ENCODE measurements at places on chromosomes 7 and 10.
A peak's percentile ranks its signal among the peaks of the same experiment; 100 is the strongest.

DNA sequence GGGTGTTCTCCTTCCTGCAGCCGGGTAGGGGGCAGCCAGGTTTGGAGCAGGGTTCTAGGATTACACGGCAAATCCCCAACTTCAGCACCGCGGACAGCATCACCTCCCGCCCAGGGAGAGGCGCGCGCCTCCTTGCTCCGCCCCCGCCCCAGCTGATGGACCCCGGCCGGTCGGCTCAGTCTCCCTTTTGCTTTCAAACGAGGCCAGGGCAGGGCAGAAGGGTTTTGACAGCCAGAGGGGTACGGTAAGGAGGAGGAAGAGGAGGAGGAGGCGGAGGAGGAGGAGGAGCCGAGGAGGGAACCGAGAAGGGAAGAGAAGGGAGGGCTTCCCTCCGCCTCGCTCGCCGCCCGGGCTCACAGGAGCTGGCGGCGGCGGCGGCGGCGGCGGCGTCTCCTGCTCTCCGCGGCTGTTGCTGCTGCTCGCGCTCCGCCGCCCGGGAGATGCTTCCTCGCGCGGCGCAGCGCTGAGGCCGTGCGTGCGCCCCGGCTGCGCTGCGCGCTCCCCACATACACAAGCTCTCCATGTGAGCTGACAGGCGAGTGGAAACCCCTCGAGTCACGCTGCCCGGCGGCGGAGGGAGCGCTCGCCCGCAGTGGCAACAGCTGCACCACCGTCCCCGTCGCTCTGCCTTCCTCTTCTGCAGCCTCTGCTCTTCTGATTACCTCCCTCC is 615 bp upstream of the CNTNAP2 start:
- peak; percentile 93 for DNase-seq

DNA sequence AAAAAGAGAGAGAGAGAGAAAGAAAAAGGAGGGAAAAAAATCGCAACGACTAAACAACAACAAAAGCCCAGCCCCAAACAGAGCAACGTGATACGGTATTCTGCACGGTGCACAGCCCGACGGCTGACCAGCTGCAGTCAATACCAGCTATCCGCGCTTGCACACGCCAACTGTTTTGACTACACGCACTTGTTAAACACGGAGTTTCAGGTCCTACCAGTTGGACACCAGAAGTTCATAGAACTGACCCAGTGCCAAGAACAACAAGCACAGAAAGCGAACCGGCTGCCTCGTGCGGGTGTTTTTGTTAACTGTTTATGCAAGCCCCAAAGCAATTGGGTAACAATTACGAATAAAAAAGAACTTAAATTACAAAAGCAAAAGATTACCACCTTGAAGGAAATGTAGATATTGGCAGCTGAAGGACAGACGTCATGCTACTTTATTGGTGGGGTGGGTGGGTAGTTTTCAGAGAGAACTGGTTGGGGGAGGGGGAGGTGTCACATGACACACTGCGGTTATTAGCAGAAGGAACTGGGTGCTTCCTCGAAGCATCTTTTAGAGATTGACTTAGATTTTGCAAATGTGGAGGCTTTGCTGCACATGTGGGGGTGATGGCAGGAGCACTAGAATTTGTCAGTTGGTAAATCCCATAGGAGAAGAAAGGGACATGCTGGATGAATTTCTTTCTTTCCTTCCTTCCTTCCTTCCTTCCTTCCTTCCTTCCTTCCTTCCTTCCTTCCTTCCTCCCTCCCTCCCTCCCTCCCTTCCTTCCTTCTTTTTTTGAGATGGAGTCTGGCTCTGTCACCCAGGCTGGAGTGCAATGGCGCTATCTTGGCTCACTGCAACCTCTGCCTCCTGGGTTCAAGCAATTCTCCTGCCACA is 110.6 kb upstream of the EFCAB10 start:
- no peak for DNase-seq

GRCh38 chr7:91940171-91940570 is 491 bp upstream of the AKAP9 start:
- DNase-seq = no peak

GRCh38 chr10:77090381-77091356 is 546.9 kb downstream of the KCNMA1 start:
- DNase-seq = no peak

DNA sequence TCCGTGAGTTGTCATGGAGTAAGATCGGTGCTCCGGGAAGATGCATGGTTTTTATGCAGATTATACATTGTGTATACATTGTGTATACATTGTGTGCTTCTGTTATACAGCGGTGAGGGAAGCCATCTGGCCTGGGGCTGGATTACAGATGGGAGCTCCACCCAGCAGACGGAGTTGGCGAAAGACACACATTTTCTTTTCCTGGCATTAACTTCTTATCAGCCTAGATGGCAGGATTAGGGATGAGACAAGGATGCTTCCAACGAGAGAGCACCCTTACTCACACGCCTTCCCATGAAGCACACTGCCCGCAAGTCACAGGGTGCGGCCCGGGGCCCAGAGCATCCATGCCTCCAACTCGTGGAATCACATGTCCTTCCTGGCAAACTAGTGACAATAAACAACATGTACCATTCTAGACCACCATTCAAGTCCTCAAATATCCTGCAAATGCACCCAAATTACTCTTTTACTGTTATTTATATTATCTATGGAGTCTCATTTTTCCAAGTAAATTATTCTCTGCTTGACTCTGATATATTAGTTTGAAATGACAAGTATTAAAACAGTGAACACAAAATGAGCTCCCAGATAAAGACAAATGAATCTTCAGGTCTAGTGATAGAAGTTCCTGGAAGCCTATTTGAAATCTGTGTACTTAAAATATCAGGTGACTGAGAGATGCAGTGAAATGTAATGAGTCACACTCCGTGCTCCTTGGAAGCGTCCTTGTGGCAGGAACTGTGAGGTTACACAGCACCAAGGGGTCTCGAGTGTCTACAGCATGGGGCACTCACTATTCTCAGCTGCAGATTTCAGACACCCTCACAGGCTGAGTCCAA is 29.8 kb upstream of the PPP2R2D start:
- no peak for DNase-seq

GRCh38 chr7:37970211-37970610 is 49.8 kb downstream of the EPDR1 start:
- no peak for DNase-seq

DNA sequence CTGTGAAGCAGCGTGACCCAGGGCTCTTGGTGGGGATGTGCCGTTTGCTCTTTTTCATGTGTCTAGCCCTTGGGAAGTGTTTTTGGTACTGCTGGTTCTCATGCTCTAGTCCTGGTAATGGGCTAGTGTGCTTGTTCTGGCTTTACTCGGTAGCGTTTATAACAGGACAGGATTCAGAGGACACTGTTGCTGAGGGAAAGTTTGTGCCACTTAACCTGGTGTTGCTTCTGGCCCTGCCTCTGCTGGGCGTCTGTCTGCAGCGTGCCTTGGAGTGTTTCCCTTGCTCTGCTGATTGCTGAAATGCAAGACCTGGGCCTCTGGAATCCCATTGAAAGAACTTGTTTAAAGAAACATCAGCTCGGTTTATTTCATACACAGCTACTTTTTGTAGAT is 35.0 kb downstream of the INPP5A start:
- no peak for DNase-seq

- no peak for DNase-seq
Measured at GRCh38 chr10:100645613-100646392, 99.6 kb upstream of the PAX2 start.

DNA sequence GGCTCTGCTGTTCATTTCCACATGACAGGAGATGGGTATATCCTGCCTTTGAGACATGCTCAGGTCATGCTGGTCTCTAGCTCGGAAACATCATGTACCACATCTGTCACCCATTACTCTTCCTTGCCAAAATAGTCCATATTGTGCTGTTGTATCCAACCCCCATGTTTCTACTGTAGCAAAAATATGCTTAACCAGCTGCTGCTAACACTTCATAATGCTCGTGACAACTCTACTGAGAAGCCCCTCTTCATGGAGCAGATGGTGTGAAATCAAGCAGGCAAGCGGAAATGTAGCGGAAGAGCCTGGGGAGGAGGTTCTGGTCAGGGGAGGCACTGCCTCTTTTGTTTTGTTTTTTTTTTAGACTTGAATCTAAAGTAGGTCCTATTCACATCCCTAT is 82.9 kb downstream of the NPY start:
- DNase-seq = no peak

- no peak for DNase-seq
Measured at GRCh38 chr7:149816794-149817193, 21.4 kb upstream of the ZNF862 start.

DNA sequence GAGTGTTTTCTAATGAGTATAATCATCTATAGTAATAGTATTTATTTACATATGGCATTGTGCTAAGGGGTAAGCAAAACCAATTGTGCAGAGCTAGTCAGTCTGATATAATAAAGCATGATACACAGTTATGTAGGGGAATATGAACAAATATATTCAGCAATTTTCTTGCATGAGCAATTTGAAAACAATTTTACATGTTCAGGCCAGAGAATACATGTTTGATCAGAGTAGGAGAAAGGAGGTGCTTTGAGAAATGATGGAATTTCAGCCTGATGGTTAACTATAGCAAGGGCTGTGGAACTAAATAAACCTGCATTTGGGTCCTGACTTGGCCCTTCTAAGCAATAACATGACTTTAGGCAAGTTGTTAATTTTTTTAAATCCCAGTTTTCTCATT is 214.5 kb downstream of the TWIST1 start:
- DNase-seq = no peak

- no peak for DNase-seq
Measured at GRCh38 chr7:45191396-45191795, 33.8 kb downstream of the RAMP3 start.

- DNase-seq = no peak
Measured at GRCh38 chr7:132321387-132321786, 254.9 kb downstream of the PLXNA4 start.

GRCh38 chr7:77157446-77157845 is 35.0 kb downstream of the CCDC146 start:
- no peak for DNase-seq

DNA sequence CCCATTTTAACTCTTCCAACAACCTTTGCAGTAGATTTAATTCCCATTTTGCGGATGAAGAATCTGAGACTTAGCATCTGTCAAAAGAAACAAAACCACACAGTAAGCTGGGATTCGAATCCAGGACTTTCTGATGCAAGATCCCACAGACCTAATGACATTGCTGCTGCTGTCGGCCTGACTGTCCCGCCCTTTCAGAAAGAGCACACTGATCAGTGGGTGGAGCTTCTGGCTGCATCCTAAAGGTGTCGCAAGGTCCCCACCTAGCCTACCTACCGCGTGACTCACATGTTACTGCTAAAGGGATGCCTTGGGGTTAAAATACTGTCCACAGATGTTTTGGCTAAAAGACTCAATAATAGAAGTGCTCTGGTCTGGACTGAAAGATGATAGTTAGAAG is 134.7 kb downstream of the EMX2 start:
- no peak for DNase-seq

DNA sequence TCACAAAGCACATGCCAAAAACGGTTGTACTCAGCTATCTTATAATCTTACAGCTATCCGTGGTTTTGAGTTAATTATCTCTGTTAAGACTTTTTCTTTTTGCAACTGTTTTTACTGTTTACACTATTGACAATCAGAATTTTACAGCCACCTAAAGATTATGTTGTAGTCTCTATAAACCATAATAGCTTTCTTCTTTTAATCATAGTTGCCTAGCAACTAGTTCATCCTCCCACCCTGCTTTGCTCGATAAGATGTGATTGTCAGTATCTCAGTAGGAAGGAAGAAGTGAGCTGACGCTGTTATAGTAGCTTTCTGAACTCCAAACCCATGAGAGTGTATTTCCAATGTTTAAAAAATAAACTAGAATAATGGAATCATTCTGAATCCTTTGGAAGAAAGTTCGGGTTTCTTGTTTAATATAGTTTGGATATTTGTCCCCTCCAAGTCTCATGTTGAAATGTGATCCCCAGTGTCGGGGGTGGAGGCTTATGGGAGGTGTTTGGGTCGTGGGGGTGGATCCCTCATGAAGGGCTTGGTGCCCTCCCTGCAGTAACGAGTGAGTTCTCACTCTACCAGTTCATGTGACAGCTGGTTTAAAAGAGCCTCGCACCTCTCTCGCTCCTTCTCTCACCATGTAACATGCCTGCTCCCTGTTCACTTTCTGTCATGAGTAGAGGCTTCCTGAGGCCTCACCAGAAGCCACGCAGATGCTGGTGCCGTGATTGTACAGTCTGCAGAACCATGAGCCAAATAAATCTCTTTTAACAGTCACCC is 68.1 kb downstream of the SVOPL start:
- DNase-seq = no peak

- DNase-seq = no peak
Measured at GRCh38 chr7:51275532-51275931, 41.1 kb downstream of the COBL start.

GRCh38 chr10:4719671-4720070 is 106.3 kb upstream of the AKR1E2 start:
- no peak for DNase-seq

- no peak for DNase-seq
Measured at GRCh38 chr7:117364339-117365080, 41.7 kb upstream of the WNT2 start.

DNA sequence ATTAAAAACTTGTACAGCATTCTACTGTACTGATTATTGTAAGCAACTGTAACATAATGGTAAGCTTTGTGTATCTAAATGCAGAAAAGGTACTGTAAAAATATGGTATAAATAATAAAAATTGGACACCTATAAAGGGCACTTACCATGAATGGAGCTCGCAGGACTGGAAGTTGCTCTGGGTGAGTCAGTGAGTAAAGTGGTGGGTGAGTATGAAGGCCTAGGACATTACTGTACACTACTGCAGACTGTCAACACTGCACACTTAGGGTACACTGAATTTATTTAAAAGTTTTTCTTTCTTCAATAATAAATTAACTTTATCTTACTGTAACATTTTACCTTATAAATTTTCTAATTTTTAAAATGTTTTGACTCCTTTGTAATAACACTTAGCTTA is 118.6 kb upstream of the ASAH2 start:
- DNase-seq = no peak

DNA sequence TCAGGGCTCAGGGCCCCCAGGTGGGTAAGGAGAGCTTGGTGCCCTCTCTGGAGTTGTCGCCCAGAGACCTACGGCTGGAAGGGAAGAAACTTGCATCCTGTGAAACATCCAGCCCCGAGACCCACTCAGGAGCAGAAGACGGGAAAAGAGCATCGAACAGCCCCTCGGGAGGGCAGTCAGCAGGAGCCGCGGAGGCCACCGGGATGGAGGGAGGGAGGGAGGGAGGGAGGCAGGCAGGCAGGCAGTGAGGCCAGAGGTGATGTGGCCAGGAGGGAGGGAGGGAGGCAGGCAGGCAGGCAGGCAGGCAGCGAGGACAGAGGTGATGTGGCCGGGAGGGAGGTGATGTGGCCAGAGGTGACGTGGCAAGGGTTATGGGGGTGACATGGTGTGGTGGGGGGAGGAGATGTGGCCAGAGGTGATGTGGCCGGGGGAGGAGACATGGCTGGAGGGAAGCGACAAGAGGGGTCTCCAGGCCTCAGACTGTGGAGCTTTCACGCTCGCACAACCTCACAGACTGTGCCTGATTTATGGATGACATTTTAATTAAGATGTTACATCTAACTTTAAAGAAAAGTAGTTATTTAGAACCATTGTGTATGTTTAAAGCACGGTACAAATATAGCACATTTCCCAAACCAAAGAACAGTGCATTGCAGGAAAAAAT is 141.1 kb downstream of the DIP2C start:
- no peak for DNase-seq
